ENCODE measurements at places on chromosomes 6 and 20.

- DNase-seq = no peak
Observed at GRCh38 chr6:2658788-2659187, 91.9 kb downstream of the MYLK4 start.

DNA sequence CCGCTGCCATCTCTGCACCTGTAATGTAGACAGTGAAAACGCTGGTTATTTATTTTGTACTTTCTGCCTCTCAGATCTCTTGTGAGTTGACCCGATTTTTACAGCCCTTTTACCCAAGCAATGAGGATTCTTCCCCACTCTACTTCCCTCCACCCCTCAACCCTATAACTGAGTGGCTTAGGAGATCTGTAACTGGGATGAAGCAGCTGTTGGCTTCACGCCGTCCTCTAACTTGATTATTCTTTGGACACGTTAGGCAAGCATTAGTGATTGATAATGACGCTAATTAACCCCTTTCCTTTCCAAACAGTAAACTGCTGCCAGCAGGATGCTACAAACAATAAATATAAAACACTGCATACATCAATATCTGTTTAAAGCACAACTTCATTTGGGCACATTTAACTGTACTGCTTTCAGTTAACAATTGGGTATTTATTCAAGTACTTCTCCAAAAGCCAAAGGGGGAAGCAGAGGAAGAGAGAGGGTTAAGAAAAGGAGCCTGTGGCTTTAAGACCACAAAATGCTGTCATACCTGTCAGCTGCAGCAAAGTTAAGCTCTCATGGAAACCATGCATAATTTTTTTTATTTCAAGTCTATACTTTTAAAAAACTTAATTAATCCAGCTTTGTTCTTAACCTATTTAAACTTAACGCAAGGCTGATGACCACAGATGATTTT is 21.2 kb downstream of the TFAP2A start:
- DNase-seq = no peak

GRCh38 chr6:30898750-30899360 is 9.2 kb upstream of the GTF2H4 start:
- DNase-seq = no peak

DNA sequence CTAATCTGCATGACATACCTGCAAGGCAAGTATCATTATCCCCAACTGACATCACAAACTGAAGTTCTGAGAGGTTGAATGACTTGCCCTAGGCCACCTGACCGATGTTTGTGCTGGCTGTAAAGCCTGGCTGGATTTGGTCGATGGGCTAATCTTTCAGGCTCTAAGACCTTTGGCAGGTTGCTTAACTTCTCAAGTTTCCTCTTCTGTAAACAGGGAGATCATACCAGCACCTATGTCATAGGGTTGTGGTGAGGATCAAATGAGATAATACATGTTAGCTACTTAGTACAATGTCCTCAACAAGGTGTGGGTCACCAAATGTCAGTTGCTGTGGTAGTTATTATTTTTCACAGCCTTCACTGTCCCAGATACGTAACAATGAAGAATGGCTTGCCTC is 14.2 kb downstream of the ANKRD66 start:
- DNase-seq = no peak

- peak; percentile 41 for DNase-seq
Observed at GRCh38 chr20:40913224-40914185, 115.1 kb upstream of the TOP1 start.

- no peak for DNase-seq
Observed at GRCh38 chr6:82415820-82416219, 52.2 kb downstream of the TPBG start.
